Hematopoietic multipotent progenitor cell (in vitro differentiated cells): ENCODE measurements at places on chromosomes 11 and 22. TPM values are rescaled to one million over a fixed set of nuclear protein-coding genes. Genes with fewer than 3 reads are reported as not detected.

The CYP2D6 gene
- total RNA-seq: 0.27 TPM

The HBE1 gene
- total RNA-seq: under 0.01 TPM

- DNase-seq: no peak
Measured at GRCh38 chr11:12125609-12126149, 15.3 kb downstream of the MICAL2 start.

DNA sequence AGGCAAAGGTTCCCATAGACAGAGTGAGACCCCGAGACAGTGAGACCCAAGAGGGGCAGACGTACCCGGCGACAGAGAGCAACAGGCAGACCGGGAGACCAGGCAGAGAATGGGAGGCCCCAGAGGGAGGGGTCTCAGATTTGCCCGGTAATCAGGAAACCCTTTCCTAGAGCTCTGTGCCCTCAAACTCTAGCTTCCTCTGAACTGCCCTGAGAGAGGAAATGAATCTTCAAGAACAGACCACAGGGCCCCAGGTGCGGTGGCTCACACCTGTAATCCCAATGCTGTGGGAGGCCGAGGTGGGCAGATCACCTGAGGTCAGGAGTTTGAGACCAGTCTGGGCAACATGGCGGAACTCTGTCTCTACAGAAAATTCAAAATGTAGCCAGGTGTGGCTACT lies 47.7 kb downstream of the RPUSD4 start:
- DNase-seq: no peak

The RFPL3 gene
- not detected for total RNA-seq

GRCh38 chr11:89498845-89499448 lies 7.8 kb upstream of the NOX4 start:
- DNase-seq: no peak

DNA sequence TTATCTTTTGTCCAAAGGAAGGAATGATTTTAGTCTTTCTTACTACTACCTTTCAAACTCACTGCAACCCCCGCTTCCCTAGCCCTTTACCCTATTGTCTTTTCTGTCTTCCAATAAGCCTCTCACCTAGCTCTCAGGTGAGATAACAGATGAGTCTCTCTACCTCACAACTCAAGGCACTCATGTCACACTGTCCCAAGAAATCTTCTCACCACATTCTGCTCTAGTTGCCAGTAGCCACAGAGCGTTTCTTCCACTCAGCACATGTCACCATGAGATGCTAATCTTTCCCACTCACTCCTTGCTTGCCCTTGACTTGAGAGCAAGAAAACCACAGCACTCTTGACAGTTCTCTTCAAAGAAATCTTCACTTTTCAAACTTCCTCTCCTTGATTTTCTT lies 32.7 kb upstream of the TMEM41B start:
- DNase-seq: no peak

GRCh38 chr11:19949606-19950005 lies 210.7 kb downstream of the DBX1 start:
- no peak for DNase-seq

DNA sequence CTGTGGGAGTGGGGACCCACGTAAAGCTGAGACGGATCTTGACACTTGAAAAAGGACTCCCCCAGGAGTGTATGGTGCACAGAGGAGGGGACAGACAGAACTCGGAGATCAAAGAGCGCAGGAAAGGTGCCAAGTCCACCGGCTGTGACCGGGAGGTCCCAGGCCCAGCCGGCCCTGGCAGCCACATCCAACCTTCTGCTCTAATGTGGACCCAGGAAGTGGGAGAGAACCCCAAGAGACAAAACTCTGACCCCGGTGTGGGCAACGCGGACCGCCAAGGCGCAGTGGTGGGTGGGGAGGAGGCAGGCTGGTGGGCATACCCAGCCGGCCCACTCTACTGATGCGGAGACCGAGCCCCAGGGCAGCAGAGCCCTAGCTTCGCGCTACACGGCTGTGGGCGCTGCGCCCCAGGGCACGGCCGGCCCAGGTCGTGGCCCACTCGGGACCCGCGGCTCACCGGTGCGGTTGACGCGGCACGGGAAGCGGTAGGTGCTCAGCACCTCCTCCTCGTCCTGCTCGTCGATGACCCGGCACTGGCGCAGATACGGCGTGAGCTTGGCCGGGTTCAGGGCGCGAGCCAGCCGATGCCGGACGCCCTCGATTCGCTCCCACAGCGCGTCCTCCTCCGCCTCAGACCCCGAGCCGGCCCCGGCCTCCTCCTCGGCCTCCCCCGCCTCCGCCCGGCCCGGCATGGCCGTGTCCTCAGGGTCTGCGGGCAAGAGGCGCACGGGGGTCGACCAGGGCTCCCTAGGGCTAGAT lies 527 bp downstream of the CARD10 start:
- no peak for DNase-seq

DNA sequence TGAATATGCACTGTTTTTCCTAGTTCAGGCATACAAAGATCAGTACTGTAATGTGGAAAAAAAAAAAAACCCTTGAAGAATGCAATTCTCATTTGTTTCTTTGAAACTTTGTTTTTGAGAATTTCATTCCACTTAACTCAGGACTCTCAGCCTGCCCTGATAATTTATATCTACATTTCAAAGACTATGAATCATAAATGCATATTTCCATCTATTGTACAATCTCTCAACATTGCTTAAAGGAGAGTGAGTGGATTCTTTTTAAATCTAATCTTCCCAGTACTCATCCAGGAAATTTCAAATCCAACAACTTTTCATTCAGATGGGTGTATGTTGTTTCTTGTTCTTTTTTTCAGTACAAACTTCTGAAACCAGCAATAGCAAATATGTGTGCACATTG lies 322.2 kb upstream of the DDI1 start:
- DNase-seq: no peak

The PPFIBP2 gene
- total RNA-seq: 2.2 TPM

GRCh38 chr11:61955422-61956135 lies 5.4 kb downstream of the BEST1 start:
- peak; percentile 40 for DNase-seq

- no peak for DNase-seq
Measured at GRCh38 chr11:68355471-68355870, 43.1 kb downstream of the LRP5 start.

GRCh38 chr22:38696606-38697424 lies 3.9 kb downstream of the JOSD1 start:
- DNase-seq: peak; percentile 21

GRCh38 chr11:33574331-33574730 lies 126.3 kb downstream of the C11orf91 start:
- DNase-seq: no peak

DNA sequence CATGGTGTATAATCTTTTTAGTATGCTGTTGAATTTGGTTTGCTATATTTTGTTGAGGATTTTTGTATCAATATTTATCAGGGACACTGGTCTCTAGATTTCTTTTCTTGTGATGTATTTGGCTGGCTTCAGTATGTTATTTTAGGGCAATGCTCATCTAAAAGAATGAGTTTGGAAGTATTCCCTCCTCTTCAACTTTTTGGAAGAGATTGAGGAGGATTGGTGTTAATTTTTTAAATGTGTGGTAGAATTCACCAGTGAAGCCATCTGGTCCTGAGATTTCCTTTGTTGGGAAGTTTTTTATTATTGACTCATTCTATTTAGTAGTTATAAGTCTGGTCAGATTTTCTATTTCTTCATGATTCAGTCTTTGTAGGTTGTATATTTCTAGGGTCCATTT lies 22.1 kb upstream of the SPATA19 start:
- no peak for DNase-seq

- no peak for DNase-seq
Measured at GRCh38 chr11:61842528-61842820, 14.4 kb downstream of the FADS2 start.

DNA sequence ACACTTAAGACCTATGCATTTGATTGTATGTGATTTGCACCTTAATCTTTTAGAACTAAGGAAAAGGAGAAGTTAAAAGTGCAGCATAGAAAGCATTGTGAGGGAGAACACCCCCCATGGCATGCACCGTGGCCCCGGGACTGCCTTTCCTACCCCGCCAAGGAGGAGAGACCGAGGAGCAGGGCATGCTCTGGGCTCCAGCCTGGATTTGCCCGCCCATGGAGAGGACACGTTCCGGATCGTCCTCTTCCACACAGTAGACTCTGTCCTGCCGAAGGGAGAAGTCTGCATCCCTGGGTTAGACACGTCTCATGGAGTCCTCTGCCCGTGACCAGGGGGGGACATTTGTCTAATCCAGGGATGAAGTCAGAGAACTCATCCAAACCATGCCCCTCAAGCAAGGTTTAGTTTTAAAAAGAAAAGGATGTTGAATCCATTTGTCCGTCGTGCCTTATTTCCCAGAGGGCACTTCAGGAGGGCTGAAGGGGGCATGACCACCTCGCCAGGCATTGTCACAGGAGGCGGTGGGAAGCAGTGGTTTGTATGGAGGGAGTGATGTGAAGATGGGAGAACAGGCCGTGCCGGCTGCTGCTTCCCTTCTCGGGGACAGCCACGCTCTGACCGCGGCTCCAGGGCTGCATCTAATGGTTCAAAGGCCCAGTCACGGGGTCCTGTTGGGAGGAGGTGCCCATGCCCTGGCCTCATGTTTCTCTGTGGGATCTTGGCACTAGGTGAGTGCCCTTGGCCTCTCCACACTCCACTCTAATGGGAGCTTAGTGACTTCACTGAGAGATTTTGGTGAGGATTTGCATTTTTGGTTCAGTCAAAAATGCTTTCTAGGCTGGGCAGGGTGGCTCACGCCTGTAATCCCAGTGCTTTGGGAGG lies 66.2 kb upstream of the GAL start:
- DNase-seq: no peak

GRCh38 chr11:120615391-120615790 lies 103.8 kb downstream of the GRIK4 start:
- no peak for DNase-seq

The PLAAT4 gene
- total RNA-seq: 52.0 TPM

The OR51B5 gene
- total RNA-seq: 0.81 TPM

- no peak for DNase-seq
Measured at GRCh38 chr11:134126217-134126822, 57.4 kb downstream of the JAM3 start.

The CD3D gene
- 0.27 TPM for total RNA-seq

The DMC1 gene
- 2.2 TPM for total RNA-seq

GRCh38 chr11:86660088-86660487 lies 12.3 kb downstream of the ME3 start:
- no peak for DNase-seq

DNA sequence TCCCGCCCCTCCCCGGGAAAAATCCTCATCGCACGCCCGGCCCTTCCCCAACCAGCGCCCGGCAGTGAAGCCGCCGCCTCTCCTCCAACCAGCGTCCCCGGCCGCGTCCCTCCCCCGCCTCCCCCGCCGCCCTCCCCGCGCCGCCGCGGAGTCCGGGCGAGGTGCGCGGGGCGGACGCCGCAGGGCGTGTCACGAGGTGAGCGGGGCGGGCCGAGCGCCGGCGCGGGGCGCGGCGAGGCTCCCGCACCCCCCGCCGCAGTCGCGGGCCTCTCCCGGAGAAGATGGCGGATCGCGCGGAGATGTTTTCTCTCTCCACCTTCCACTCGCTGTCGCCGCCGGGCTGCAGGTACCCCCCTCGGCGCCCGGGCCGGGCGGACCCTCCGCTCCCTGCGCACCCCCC lies at the start of gene MAPK8IP2:
Gene MAPK8IP2, plus strand, starts transcription at position 256 of the 400 bp plus-strand sequence. Its CDS starts 26 bp downstream, at position 282.
- no peak for DNase-seq

The PRRG4 gene
- 1.3 TPM for total RNA-seq

DNA sequence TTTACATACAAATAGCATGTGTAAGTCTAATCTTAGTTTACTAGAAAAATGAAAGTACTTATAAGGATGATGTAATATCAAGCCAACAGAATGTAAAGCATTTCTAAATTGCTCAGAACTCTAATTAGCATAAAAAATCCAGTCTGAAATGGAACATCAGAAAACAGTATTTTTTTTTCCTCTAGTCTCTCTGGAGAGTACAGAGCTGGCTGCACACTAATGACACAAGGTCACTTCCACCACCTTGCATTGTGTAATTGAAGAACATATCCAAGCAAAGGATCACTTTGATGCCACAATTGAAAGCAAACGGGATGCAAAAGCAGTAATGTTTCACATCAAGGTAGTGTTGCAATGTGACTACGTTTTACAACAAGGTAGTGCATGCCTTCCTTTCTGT lies 548.0 kb upstream of the LUZP2 start:
- DNase-seq: no peak

The SLC43A1 gene
- total RNA-seq: 81.6 TPM

The LARGE1 gene
- total RNA-seq: 1.6 TPM

- no peak for DNase-seq
Measured at GRCh38 chr22:27991586-27992293, 72.7 kb upstream of the PITPNB start.

DNA sequence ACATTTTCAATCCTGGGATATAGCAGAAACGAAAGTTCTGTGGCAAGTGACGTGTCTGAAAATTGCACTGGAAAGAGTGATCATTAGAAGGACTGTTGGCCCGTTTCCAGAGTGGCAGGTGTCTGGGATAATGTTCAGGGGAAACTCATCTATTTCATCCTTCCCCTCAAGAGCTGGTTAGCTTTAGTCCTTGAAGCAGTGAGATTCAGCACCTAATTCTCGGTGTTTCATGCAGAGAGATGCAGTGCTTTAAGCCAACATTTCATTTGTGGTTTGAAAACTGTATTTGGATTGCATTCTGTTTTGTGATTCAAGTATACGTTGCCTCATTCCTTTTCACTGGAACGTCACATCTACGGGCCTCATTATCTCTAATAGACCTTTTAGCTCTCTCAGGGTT lies 205.0 kb upstream of the RAG2 start:
- DNase-seq: no peak

GRCh38 chr22:45455212-45455611 lies 41.7 kb downstream of the RIBC2 start:
- no peak for DNase-seq

DNA sequence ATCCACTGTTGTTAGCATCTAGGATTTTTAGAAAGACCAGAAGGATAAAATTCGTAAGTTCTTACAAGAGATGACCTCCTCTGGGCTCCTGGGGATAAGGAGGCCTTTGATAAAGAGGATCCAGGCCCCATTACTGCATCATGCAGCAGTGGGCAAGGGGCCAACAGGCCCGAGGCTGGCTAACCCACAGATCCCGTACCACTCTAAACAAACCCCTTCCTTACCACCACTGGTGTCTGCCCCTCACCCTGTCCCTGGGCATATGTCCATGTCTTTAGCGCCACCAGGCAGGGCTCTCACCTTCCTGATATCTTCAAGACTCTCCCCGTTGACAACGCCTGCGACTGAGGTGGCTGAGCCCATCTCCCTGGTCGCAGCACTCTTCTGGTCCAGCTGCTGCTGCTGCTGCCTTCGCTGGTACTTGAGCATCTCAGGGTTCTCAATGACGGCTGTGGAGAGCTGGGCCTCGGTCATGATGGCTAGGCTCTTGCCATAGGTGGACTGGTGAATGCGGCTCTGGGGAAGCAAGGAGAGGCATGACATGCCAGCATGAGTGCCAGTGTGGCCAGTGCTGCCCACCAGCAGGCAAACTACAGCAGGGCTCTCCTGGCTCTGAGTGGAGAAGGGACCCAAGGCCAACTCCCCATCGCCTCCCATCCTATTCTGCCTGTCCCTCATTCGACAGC lies 46.2 kb downstream of the HIRA start:
- DNase-seq: no peak

The VPREB3 gene
- 2.2 TPM for total RNA-seq
